Right forelimb (tissue), 1 donor: ENCODE measurements at places on chromosomes 12 and 14.

DNA sequence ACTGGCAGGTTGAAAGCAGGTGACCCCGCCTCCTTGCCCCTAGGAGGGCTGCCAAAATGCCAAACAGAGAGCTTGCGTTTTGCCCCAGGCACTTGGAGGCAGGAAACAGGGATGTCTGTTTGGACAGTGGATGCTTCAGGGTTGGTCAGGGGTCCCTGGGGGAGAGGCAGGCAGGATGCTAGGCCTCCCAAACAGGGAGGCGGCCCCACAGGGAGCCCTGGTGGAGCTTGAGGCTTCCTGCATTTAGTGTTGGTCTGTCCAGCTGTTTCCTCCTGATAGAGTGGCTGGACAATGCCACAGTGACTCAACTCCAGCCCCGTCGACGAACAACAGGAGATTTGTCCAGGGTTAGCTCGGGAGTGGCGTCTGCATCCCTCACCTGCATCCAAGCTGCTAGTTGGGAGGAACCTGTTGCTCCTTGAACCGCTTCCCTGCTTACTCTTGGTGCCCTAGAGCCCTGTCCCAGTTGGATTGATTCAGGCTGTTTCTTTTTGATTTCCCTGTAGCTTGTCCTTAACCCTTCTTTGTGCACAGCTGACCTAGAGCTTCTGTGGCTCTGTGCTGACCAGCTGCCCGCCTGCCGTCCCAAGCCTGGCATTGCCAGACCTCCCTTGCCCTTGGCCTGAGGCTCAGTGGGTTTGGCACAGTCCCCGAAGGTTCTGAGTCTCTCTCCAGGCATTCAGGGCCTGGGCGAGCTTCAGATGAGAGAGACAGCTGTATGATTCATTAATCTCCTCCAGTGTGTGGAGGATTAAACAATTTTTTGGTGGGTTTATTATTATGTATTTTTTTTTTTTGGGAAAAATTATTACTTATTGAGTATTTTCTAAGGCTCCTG lies 45.9 kb downstream of the TSPAN9 start:
- DNase-seq: no peak

GRCh38 chr14:73220634-73221033 lies 16.7 kb upstream of the PAPLN start:
- no peak for DNase-seq

DNA sequence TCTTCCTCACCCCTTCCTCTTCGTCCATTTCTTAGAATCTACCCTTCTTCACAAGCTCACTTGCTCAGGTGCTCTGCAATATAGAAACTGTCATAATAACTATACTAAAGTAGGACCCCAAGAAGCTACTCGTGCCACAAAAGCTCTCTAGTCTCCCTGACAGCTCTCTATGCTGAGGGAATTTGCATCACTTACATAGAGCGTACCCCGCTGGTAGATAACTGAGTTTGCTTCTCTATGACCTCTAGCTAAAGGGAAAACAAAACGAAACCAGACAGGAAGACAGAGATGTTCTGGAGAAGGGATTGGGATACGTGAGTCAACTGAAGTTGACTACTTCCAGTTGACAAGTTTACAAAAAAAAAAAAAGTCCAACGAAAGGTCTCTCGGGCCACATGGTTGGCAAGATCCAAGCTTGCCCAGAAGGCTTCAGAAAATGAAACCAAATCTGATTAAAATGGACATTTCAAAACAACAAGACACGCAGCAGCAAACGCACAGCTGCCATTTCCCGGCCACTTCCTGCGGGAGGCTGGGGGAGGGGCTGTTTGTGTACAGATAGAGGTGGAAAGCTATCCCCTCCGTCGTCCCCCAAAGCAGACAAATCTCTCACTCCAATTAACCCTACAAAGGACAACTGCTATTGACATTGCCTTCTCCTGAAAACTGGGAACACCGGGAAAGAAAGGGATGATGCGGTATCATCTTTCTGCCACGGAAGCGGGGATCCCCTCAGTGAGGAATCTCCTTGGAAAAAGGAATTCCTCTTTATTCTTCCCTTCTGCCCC lies 1.3 kb downstream of the BAZ2A start:
- DNase-seq: peak; percentile 77

DNA sequence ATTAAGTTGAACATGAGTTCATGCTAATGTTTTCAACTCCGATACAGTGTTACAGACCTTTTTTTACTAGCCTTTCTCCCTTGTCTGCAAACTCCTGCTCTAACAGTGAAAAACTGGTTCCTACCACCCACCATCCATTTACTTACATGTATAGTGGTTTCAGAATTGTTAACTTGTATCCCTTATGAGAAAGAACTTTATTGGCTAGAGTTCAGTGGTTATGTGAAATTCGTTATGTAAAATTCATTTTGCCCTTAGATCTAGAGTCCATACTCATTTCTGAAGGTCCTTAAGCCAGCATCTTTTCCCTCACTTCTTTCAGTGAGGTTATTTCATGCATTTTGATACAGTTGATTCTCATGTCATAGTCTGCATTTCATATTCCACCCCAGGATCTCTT lies 51.0 kb downstream of the PRKCH start:
- DNase-seq: no peak

GRCh38 chr12:64943686-64944085 lies 119.2 kb downstream of the TBC1D30 start:
- DNase-seq: no peak

- DNase-seq: no peak
Measured at GRCh38 chr12:46786774-46787173, 39.0 kb downstream of the SLC38A4 start.

DNA sequence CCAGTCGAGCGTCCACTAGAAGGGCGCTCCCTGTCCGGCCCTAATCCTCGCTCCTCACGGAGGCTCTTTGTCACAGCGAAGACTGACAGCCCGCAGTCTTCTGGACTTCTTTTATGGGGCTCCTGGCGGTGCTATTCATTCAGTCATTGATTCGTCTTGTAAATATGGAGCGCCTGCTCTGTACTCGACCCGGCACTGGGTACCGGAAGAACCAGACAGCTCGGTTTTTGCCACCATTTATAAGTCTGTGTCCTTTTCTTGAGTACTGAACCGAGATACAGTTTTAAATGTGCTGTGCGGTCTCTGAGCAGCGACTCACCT lies 570 bp downstream of the DMAC2L start:
- DNase-seq: no peak

- DNase-seq: no peak
Measured at GRCh38 chr14:91008759-91009409, 51.6 kb downstream of the RPS6KA5 start.

GRCh38 chr12:113262710-113263109 lies 41.4 kb downstream of the TPCN1 start:
- DNase-seq: no peak

- no peak for DNase-seq
Measured at GRCh38 chr12:42525444-42525843, 64.1 kb downstream of the PRICKLE1 start.

DNA sequence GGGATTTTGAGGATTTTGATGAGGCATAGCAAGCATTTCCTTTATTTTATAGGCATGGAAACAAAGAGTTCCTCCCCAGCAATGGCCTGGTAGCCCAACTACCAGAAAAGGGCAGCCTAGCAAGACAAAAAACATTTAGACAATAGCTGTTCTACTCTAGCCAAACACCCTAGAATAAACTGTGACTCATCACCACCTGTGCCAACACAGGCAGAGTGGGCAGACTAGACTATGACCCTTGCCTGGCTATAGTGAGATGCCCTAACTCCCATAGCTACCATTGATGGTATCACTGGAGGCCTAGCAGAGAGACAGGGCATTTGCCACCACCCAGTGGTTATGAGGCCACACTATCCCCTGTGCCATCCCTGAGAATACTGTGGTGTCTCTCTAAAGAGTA lies 15.5 kb upstream of the CCER1 start:
- no peak for DNase-seq

DNA sequence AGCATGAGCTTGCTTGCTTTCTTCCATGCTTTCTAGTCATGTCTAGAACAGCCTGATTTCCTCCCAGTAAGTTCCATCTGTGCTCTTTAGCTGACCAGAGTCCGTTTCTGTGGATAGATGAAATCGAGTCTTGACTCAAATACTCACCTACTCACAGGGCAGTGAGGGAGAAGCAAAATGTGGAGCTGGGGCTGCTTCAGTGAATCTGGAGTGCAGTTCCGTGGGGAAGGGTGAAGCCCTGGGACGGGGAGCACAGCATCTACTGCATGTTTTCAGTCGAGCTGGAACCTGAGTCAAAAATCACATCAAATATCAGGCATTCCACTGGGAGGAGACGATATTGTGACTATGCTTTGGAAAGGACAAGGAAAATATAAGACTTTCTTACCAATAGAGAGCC lies 70.3 kb upstream of the PRMT8 start:
- no peak for DNase-seq

DNA sequence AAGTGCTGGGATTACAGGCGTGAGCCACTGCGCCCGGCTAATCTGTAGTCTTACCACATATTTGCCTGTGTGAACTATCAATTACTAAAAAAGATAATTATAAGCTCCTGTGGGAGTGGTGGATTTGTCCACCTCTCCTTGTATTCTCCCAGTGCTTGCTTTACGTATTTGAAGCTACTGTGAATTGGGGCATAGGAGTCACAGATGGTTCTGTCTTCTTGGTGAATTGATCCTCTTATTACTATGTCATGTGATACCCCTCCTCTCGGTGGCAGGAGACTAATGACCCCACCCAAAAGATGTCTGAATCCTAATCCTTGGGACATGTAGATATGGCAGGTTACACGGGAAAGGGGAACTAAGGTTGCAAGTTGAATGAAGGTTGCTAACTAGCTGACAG lies 11.8 kb downstream of the GPR132 start:
- DNase-seq: no peak

DNA sequence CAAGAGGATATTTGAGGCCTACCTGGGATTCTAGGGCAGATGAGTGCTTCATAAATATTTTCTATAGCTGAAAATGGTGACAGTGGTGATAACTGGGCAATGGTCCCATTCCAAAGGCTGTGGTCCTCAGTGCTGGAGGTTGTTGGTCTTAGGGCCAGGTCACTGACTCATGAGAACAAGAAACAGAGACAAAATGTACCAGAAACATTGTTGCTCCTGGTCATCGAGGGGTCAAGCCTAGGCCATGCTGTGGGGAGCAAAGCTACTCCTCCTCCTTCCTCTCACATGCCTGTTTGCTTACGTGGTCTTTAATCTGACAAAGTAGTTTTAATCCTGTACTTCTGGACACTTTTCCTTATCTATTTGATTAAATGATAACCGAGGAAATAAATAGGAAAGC lies 33.8 kb downstream of the ERG28 start:
- no peak for DNase-seq

GRCh38 chr14:95217391-95217900 lies 60.1 kb upstream of the DICER1 start:
- no peak for DNase-seq

- no peak for DNase-seq
Measured at GRCh38 chr12:98830657-98831056, 185.6 kb downstream of the APAF1 start.

DNA sequence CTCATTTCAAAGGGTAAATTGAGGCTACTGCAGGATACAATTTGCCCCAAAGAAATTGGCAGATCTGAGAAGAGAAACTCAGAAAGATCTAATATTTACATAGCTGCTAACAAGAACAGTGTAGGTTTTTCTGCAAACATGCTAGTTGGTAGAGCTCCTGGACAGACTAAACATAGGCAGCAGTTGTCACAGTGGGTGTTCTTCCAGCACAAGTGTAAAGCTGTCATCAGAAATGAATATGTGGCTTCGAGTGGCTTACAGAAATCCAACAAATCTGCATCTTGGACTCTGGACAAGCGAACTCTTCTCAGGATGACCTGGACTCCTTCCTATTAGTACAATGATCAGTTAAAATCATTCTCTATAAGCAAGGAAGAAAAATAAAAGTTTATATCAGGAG lies 5.9 kb downstream of the CBX5 start:
- DNase-seq: no peak

- no peak for DNase-seq
Measured at GRCh38 chr12:87952850-87953249, 76.4 kb downstream of the C12orf50 start.

- DNase-seq: no peak
Measured at GRCh38 chr14:94395282-94395887, 7.0 kb upstream of the SERPINA1 start.

DNA sequence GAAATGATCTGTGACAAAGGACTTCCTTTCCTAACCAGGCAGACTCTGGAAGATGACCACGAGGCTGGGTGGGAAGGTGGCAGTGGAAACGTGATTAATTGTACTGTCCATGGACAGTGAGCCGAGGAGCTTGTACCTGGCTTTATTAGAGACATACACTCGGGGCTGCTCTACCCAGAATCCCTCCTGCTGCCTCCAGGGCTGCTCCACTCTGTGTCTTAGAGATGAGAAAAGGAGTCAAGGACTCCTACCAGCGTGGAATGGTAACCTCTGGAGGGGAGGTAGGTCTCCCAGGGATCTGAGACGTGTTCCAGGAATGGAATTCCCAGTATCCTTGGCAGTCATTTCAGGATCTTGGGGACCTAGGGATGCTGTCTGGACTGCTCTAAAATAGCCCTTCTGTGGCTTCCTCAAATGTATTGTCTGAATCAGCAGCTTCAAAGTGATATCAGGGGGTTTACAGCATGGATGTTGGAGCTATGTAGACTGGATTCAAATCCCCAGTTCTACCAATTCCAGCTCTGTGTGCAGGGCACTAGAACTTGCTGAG lies 237.8 kb downstream of the CACNA1C start:
- peak; percentile 23 for DNase-seq

- peak; percentile 7 for DNase-seq
Measured at GRCh38 chr14:69314327-69314726, 54.4 kb downstream of the GALNT16 start.

DNA sequence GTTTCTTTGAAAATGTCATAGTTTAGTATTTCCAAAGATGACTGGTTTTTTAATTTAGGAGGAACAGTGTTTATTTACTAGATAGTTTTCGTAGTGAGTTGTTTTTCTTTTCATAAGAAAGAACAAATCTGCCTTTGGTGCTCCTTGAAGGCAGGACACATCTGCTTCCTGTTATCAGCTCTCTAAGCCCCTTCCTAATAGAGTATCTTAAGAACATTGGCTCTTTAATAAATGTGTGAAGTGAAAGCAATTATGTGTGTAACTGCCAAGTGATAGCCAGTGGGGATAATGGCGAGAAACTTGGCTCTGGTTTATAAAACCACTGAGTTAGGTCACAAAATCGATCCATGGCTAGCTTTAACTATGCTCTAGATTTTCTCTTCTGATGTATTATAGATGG lies 23.5 kb upstream of the PPFIBP1 start:
- no peak for DNase-seq

DNA sequence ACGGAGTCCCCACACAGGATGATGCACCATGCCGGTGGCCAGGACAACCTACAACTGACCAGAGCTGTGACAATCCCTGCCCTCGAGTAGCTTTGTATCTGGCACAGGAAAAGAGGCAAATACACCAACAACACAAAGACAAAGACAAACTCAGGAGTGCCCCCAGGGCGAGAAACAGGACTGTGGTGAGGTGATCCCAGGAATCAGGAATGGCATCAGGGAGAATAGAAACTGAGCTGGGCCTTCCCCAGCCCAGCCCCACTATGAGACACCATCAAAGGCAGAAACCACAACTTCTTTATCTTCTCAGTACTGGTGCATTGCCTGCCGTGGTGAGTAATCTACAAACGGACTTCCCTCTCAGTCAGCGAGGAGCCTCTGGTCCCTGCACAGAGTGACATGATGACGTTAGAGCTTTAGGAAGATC lies 157.7 kb downstream of the TTC7B start:
- DNase-seq: no peak
